Mesothelial cell of epicardium (in vitro differentiated cells): ENCODE measurements at places on chromosomes 11 and 22. TPM values are rescaled to one million over a fixed set of nuclear protein-coding genes. Genes with fewer than 3 reads are reported as not detected.

GRCh38 chr11:31656051-31656450 lies 146.5 kb downstream of the ELP4 start:
- H3K27ac ChIP-seq: no peak overlapping the region
- H3K36me3 ChIP-seq: no peaks in the 10 kb centered on the region
- no peak overlapping the region for H3K4me3 ChIP-seq
- no peak for DNase-seq
- peaks cover 2% of the 10 kb centered on the region for H3K4me1 ChIP-seq
- no peaks in the 10 kb centered on the region for H3K27me3 ChIP-seq

GRCh38 chr22:36938028-36938425 lies 24.6 kb downstream of the CSF2RB start:
- peaks cover 5% of the 10 kb centered on the region for H3K4me1 ChIP-seq
- no peak overlapping the region for H3K4me3 ChIP-seq
- H3K36me3 ChIP-seq: no peaks in the 10 kb centered on the region

GRCh38 chr11:134536219-134536618 lies 124.2 kb upstream of the B3GAT1 start:
- peaks cover 11% of the 10 kb centered on the region for H3K27me3 ChIP-seq
- H3K4me3 ChIP-seq: no peak overlapping the region
- H3K4me1 ChIP-seq: peaks cover 8% of the 10 kb centered on the region
- no peaks in the 10 kb centered on the region for H3K36me3 ChIP-seq

DNA sequence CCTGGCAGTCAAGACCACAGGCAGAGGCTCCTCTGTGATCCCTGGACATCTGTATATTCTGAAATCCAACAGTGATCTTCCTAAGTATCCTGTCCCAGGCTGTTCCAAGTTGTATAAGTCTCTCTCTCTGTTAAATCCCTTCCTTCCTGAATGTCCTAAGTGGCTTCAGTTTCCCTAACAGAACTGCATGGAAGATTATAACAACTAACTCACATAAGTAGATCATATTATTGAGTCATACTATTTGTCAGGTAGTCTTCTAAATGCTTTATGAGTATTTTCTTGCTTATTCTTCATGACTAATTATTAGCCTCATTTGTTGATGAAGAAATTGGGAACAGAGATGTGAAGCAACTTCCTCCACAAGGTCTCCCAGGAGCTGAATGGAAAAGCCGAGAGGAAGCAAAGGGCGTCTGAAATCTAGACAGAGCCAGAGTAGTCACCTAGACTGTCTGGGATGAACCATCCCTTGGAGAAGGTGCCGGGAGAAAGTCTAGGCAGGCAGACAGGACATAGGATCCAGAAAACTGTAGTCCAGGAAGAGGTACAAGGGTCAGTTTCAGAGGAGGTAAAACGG lies 93.2 kb upstream of the FAT3 start:
- peaks cover 2% of the 10 kb centered on the region for H3K4me1 ChIP-seq
- H3K36me3 ChIP-seq: no peaks in the 10 kb centered on the region
- H3K27me3 ChIP-seq: no peaks in the 10 kb centered on the region
- no peak overlapping the region for H3K4me3 ChIP-seq

The POU2F3 gene
- 0.55 to 0.98 TPM (median 0.86 TPM) in 3 replicates for total RNA-seq

GRCh38 chr11:75350743-75351540 lies 519 bp downstream of the ARRB1 start:
- H3K4me1 ChIP-seq: peaks cover 38% of the 10 kb centered on the region
- peaks cover 12% of the 10 kb centered on the region for H3K27me3 ChIP-seq
- no peaks in the 10 kb centered on the region for H3K36me3 ChIP-seq
- H3K27ac ChIP-seq: peak overlapping the region; percentile 60
- peak overlapping the region; percentile 72 for H3K4me3 ChIP-seq
- peak; percentile 44 for DNase-seq

The PRSS23 gene
- total RNA-seq: 28.3 to 29.9 TPM (median 29.4 TPM) in 3 replicates

DNA sequence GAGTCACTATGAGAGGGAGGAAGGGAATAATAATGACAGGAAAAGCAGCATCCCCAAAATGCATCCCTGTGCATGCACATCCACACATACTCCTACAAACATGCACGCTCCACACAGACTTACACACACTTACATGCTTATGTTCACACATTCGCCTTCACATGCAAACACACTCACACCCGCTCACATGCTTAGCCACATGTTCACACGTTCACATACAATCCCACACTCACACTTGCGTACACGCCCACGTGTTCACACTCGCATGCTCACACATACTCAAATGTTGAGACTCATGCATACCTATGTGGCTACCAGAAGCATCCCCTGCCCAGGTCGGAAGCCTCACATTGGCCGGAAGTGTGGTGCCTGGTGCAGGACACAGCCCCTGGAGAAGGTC lies 372.1 kb downstream of the MN1 start:
- peaks cover 7% of the 10 kb centered on the region for H3K36me3 ChIP-seq
- DNase-seq: no peak
- no peak overlapping the region for H3K4me3 ChIP-seq
- H3K27me3 ChIP-seq: no peaks in the 10 kb centered on the region
- H3K4me1 ChIP-seq: peaks cover 7% of the 10 kb centered on the region
- no peak overlapping the region for H3K27ac ChIP-seq
